ENCODE measurements at places on chromosomes 7 and 10. TPM values are rescaled to one million over a fixed set of nuclear protein-coding genes. Genes with fewer than 3 reads are reported as not detected.

SH2D4B gene
- total RNA-seq, result 0.20 TPM

DNA sequence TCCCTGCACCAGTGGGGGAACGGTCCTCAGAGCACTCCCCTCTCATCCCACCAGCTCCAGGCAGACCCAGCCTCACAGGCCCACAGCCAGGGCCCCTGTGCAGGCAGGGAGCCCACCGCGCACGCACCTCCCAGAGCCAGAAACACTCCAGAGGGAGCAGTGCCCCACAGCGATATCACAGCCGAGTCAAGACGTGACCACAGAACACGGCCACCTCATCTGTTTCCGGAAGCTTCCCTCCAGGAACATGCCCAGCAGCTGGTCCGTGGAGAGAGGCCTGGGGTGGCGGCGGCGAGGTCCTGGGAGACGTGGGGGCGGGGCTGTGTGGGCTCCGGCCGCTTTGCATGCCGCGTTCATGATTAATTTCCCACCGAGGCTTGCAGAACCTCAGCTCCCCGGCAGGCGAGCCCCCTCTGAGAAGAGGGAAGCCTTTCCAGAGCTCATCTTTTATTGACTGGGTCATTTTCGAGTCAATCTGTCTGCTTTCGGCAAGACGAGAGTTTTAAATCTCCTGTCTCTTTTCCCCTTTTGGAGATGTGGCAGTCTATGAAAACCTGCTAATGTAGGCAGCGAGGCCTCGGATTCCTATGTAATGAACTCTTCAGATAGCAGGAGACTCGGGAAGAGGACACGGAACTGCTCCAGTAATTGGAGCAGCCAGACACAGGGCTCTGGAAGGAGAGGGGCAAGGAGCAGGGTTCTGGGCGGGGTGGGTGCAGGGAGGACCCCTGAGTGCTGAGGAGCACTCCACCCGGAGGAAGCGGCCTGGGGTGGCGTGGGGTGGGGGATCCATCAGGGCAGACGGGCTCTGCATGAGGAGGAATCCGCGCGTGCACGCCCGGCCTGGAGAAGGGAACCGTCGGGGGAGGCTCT lies 242.8 kb downstream of the ELFN1 start:
- no peak overlapping the region for H3K27ac ChIP-seq
- H3K4me1 ChIP-seq, result no peaks in the 10 kb centered on the region
- no peaks in the 10 kb centered on the region for H3K36me3 ChIP-seq
- DNase-seq, result peak; percentile 85
- no peak overlapping the region for H3K4me3 ChIP-seq
- H3K27me3 ChIP-seq, result no peaks in the 10 kb centered on the region

DNA sequence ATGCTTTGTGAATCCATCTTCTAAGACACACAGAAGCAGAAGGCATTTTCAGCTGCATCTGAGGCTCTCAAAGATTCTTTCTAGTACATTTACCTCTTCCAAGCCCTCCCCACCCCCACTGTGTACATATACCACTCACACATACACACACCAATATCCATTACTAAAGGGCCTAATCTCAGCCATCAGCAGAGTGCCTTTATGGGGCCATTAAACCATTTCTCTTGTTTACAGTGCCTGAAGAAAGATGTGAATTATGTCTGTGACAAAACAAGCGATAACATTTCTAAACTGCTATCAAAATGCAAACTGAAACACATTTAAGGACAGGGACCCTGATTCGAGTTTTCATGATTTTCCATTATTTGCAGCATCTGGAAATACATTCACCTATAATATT lies 40.0 kb downstream of the ETV1 start:
- H3K36me3 ChIP-seq, result no peaks in the 10 kb centered on the region
- no peaks in the 10 kb centered on the region for H3K27me3 ChIP-seq
- no peak for DNase-seq
- H3K4me1 ChIP-seq, result no peaks in the 10 kb centered on the region

DNA sequence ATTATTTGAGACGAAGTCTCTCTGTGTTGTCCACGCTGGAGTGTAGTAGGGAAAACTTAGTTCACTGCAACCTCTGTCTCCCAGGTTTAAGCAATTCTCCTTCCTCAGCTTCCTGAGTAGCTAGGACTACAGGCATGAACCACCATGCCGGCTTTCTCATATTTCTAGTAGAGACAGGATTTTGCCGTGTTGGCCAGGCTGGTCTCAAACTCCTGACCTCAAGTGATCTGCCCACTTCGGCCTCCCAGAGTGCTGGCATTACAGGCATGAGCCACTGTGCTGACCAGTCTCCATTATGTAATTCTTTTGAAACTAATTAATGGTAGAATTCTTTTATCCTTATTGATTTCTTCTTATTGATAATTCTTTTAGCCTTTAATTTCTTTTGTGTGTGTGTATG lies 32.5 kb downstream of the PCLO start:
- H3K4me3 ChIP-seq, result no peak overlapping the region
- no peaks in the 10 kb centered on the region for H3K4me1 ChIP-seq
- H3K36me3 ChIP-seq, result no peaks in the 10 kb centered on the region
- H3K27me3 ChIP-seq, result no peaks in the 10 kb centered on the region
- no peak for DNase-seq

GRCh38 chr10:102802920-102803534 lies 34.2 kb downstream of the CYP17A1 start:
- peaks cover 16% of the 10 kb centered on the region for H3K36me3 ChIP-seq
- no peak overlapping the region for H3K4me3 ChIP-seq
- peaks cover 42% of the 10 kb centered on the region for H3K4me1 ChIP-seq
- H3K27me3 ChIP-seq, result no peaks in the 10 kb centered on the region
- DNase-seq, result peak; percentile 73
- peak overlapping the region; percentile 74 for H3K27ac ChIP-seq

DNA sequence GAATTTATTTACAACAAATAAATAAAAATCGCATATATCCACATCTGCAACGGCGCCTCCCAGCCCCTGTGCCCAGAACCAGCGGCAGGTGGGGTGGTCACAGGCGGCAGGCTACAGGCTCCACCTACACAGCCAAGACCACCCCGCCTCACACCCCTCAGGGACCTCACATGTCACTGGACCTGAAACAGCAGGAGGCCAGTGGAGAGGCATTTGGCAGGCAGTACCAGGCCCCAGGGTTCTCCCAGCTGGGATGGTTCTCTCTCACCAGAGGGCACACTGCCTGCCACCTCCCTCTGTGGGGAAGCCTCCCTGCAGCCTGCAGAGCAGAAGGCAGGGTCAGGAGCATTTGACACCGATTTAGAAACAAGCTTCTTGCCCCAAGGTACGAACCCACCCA lies 81.5 kb downstream of the MAD1L1 start:
- no peaks in the 10 kb centered on the region for H3K27me3 ChIP-seq
- no peaks in the 10 kb centered on the region for H3K4me1 ChIP-seq
- H3K27ac ChIP-seq, result no peak overlapping the region
- H3K4me3 ChIP-seq, result no peak overlapping the region

CHCHD2 gene
- total RNA-seq, result 61.8 TPM

DNA sequence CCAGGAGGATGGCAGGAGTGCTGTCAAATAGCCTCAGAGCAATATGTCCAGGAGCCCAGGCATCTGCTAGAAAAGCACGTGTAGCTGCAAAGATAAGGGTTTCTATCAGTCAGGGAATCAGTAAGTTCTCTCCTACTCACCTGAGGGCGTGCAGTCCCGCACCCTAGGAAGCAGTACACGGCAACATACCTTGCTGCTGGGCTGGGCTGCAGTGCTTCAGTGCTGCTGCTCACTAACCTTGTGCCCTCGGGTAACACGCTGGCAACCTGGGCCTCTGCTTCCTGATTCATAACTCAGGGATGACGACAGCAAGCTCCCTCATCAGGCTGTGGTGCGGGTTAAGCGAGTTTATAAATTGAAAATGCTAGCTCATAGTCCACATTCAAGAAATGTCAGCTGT lies 29.5 kb upstream of the CCNY start:
- H3K4me3 ChIP-seq, result no peak overlapping the region
- no peak overlapping the region for H3K27ac ChIP-seq
- no peaks in the 10 kb centered on the region for H3K4me1 ChIP-seq
- H3K36me3 ChIP-seq, result no peaks in the 10 kb centered on the region
- H3K27me3 ChIP-seq, result no peaks in the 10 kb centered on the region
- no peak for DNase-seq

SCIN gene
- 15.3 TPM for total RNA-seq

- peaks cover 3% of the 10 kb centered on the region for H3K4me1 ChIP-seq
- DNase-seq, result no peak
- no peaks in the 10 kb centered on the region for H3K36me3 ChIP-seq
- H3K4me3 ChIP-seq, result no peak overlapping the region
- H3K27me3 ChIP-seq, result no peaks in the 10 kb centered on the region
- no peak overlapping the region for H3K27ac ChIP-seq
These were observed 15.4 kb downstream of the NFE2L3 start for GRCh38 chr7:26167303-26167934.

GRCh38 chr7:25968205-25968993 lies 183.6 kb upstream of the NFE2L3 start:
- no peaks in the 10 kb centered on the region for H3K27me3 ChIP-seq
- H3K4me1 ChIP-seq, result peaks cover 4% of the 10 kb centered on the region
- no peak overlapping the region for H3K4me3 ChIP-seq
- DNase-seq, result no peak
- H3K36me3 ChIP-seq, result no peaks in the 10 kb centered on the region

DNA sequence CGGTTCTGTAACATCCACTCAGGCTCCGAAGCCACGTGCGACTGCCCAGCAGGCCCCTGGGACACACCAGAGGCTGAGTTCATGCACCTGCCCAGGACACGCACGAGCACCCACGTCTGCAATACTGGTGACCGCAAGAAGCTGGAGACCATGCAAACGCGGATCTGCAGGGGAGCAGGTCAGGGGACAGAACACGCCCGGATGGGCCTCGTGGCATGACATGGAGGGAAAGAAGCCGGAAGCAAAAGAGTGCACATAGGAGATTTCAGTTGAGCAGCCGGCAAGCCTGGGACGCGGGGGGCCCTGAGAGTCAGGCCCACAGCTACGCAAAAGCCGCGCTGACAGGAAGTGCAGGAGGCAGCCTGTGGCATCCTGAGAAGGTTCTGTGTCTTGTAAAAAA lies 73.7 kb downstream of the FOXL3 start:
- H3K36me3 ChIP-seq, result no peaks in the 10 kb centered on the region
- H3K27me3 ChIP-seq, result no peaks in the 10 kb centered on the region
- DNase-seq, result no peak
- no peak overlapping the region for H3K27ac ChIP-seq
- peaks cover 11% of the 10 kb centered on the region for H3K4me1 ChIP-seq
- H3K4me3 ChIP-seq, result no peak overlapping the region

NEURL1 gene
- 0.30 TPM for total RNA-seq

ZNF248 gene
- total RNA-seq, result 38.8 TPM

TRPV5 gene
- total RNA-seq, result not detected

- DNase-seq, result peak; percentile 38
- H3K27ac ChIP-seq, result peak overlapping the region; percentile 84
- no peaks in the 10 kb centered on the region for H3K27me3 ChIP-seq
- H3K4me3 ChIP-seq, result peak overlapping the region; percentile 37
These were observed 26.2 kb upstream of the ABLIM1 start for GRCh38 chr10:114684084-114684821.

DNA sequence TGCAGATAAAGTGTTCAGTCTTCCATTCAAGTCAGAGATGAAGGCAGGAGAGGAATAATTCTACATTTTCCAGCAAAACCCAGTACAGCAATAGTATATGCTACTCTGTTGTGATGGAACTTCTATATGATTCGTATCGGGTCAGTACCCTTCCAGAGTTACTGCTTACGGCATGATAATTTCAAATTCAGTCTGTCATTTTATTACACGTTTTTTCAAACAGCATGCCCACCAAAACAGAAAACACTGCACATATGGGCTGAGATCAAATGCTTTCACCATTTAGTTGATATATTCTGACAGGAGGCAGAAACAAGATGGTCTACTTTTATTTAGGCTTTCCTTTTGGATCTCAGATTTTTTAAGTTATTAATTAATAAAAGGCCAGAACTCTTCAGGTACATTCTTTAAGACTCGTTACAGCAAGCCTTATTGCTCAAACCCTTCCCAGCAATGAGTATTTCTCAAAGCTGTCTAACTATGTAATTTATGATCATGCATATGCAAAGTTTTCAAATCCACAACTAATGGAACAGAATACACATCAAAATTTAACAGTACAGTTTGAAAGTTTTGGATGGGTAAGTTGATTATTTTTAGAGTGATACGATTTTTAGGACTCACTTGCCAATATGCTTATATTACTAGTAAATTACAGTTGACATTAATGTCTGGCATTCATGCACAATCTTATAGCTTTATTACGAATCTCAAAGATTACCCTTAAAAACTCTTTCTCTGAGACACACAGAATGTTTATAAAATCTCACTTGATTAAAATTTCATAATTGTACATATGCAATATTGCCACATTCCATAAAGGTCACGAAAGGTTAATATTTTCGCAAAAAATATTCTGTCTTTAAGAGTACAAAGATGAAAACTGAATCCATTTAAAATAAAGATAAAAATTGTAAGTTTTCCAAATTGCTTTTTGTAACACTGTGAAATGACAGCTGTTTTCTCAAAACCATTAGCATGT lies 91.0 kb downstream of the ANK3 start:
- H3K36me3 ChIP-seq, result no peaks in the 10 kb centered on the region
- H3K4me1 ChIP-seq, result peaks cover 8% of the 10 kb centered on the region
- H3K4me3 ChIP-seq, result no peak overlapping the region
- H3K27ac ChIP-seq, result no peak overlapping the region
- H3K27me3 ChIP-seq, result no peaks in the 10 kb centered on the region

DNA sequence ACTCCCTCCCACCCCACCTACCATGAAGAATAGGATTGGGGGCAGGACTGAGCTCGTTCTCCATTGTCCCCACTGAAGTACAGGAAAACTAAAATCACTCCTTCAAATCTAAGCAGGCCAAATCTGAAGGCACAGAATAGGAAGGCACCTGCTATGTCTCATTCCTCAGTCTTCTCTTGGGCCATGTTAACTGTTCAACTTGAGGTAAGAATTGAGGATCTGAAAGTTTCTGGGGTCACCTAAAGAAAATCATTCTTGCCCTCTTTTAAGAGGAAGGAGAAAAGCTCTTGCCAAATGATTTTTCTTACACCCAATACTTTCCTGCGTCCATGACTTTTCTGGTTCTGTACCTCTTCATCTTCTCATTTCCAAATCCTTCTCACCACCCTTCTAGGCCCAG lies 4.9 kb downstream of the CPN1 start:
- H3K27me3 ChIP-seq, result no peaks in the 10 kb centered on the region
- H3K4me3 ChIP-seq, result no peak overlapping the region
- no peak overlapping the region for H3K27ac ChIP-seq
- H3K4me1 ChIP-seq, result no peaks in the 10 kb centered on the region
- DNase-seq, result no peak

DNA sequence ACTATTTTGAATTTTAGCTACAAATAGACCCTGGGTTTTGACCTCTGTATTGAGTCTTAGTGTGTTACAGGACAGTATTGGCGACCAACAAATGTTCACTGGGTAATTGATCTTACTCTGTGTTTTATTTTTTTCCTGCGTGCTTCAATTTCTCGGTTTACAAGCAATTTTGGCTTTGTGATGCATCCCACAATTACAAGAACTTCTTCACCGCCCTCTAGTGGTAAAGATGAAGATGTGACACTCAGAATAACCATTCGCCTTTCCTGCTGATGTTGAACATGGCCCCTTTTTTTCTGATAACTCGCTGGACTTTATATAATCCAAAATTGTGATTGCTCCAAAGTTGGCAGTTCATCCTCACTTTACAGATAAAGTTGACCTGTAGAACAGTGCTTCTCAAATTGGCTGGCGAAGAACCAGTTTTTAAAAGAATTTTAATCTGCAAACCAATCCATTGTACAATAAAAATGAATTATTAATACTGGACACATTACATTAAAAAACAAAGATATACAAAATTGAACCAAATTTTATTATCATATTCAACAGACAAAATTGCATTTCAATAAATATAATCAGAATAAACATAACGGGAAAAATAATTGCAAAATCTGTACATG lies 20.2 kb upstream of the SMC3 start:
- DNase-seq, result no peak
- peaks cover 4% of the 10 kb centered on the region for H3K4me1 ChIP-seq
- H3K36me3 ChIP-seq, result no peaks in the 10 kb centered on the region
- no peaks in the 10 kb centered on the region for H3K27me3 ChIP-seq

All from upper lobe of left lung (tissue), 6 donors.